Prostate gland (tissue), 2 donors: ENCODE measurements at places on chromosomes 6 and 20. TPM values are rescaled to one million over a fixed set of nuclear protein-coding genes. Genes with fewer than 3 reads are reported as not detected.

ID1 gene
- total RNA-seq = 356 TPM

GPR6 gene
- total RNA-seq = not detected

FNDC1 gene
- 0.09 TPM for total RNA-seq

RNF182 gene
- total RNA-seq = not detected

NHLRC1 gene
- total RNA-seq = 2.7 TPM

TNXB gene
- 18.5 TPM for total RNA-seq

TRIM10 gene
- total RNA-seq = not detected

GPLD1 gene
- 3.1 TPM for total RNA-seq

INSM1 gene
- total RNA-seq = 1.5 TPM
